ENCODE measurements at places on chromosomes 16 and 17.

- DNase-seq, result no peak
Observed at GRCh38 chr16:7651803-7652570, 319.3 kb downstream of the RBFOX1 start.

GRCh38 chr16:79598348-79599181, 2.0 kb downstream of the MAF start:
- peak; percentile 27 for DNase-seq

GRCh38 chr17:41555105-41555887, 16.6 kb downstream of the KRT9 start:
- DNase-seq, result no peak

GRCh38 chr16:29675811-29676643, 3.0 kb upstream of the QPRT start:
- peak; percentile 73 for DNase-seq

- DNase-seq, result no peak
Observed at GRCh38 chr16:73253922-73254480, 206.1 kb upstream of the ZFHX3 start.

DNA sequence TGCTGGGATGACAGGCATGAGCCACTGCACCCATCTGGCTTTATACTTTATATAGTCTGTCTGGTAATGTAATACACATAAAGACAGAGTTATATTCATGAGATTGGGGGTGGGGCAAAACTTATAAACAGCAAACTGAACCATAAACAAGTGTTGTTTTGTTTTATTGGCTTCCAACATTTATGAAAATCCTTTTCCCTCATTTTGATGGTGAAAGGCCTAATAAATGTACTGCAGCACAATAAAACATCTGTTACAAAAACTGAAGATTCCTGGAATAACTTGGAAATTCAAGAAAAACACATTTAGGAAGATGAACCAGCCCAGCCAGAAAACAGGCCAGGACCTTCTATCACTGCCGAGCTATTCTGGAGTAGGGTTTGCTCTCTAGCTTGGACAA, 16.1 kb downstream of the NPRL3 start:
- DNase-seq, result no peak

DNA sequence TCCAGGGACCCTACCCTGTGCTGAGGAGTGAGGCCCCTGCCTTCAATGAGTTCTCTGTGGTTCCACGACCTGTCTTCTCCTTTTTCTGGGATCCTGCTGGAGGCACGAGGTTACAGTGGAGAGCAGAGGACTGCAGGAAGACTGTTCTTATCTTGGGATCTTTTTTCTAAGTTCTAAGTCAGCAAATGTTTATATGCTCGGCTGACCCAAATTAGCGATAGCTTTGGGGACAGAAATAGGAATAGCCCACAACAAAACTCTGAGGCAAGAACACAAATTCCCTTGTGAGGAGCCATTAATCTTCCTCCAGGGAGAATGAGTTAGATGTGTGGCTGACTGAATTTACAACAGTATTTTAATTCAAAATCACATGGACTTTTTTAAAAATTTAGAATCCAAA, 46.7 kb downstream of the MYOCD start:
- no peak for DNase-seq

DNA sequence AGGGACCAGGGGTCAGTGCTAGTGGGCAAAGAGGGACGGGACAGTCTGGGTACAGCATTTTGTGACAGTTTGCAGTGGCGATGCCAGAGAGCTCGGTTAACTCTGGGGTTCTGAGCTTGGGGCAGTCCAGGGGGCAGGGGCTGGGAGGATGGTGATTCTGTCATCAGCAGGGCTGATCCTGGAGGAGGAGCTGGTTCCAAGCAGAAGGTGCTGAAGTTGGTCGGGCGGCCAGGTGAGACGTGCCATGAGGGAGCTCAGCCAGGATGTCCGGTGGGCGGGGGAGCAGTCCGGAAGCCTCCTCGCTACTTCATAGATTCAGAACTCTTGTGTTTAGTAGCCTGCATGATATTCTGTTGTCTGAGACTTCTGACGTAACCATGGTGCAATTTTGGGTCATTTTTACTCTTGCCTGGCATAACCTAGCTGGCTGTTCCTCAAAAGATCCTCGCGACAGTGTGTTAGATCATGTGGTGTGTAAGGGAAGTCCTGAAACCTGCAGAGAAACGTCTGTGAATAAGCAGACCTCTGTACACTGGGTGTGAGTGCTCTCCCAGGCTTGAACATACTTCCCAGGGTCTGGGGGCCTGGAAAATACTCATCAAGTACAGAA, 122.0 kb downstream of the CLEC16A start:
- DNase-seq, result no peak

DNA sequence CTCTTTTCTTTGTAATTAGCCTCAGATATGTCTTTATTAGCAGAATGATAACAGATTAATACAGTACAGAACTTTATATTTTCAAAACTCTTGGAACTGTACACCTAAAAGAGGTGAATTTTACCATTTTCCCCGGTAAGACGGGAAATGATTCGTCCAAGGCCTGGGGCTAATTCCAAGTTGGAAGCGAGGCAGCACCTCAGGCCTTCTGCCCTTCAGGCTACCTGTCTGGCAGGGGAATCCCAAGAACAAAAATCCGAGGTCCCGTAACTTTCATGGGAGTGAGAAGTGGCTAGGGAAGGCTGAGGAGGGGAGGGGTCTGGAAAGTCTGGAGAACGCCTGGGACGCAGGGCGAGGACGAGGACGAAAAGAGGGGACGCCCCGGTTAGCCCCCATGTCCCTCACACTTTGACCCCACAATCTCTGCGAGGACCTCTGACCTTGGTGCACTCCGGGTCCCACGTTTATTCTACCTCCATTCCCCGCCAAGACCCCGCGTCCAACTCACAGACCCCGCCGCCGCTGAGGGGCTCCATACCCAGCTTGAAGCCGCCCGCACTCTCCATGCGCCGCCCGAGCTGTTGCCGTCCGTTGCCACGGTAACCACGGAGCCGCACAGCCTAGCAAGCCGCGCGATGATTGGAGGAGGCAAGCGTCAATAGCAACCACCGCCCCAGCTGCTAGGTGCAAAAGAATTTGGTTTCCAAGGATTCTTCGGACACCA, at the start of gene HYDIN:
HYDIN (minus strand) TSS at position 601 of the 724 bp plus-strand sequence. CDS start 43,827 bp downstream, outside the sequence.
- no peak for DNase-seq

DNA sequence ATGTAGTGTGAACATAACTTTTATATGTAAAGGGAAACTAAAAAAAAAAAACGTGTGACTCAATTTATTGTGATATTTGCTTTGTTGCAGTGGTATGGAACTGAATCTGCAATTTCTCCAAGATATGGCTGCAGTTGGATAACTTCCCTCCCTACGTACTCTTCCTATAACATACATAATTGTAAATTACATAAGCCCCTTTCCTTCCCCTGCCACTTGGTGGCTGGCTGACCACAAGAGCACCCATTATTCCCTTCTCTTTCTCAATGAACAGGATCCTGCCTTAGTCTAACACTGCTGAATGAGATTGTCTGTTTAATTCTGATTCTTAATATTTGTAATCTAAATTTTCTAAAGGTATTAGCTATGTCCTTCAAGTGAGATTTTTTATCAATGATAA, 27.8 kb downstream of the CCL4 start:
- peak; percentile 98 for DNase-seq

Data from Kasumi-1 (cell line).